ENCODE measurements at places on chromosomes 13 and 19.

- DNase-seq = no peak
These were observed at the start of gene FLT1 for GRCh38 chr13:28494778-28495537. Gene FLT1 (minus strand): TSS chr13:28495128. CDS start chr13:28494843, 285 bp downstream.

GRCh38 chr19:10132905-10133304, 13.2 kb upstream of the EIF3G start:
- DNase-seq = no peak

DNA sequence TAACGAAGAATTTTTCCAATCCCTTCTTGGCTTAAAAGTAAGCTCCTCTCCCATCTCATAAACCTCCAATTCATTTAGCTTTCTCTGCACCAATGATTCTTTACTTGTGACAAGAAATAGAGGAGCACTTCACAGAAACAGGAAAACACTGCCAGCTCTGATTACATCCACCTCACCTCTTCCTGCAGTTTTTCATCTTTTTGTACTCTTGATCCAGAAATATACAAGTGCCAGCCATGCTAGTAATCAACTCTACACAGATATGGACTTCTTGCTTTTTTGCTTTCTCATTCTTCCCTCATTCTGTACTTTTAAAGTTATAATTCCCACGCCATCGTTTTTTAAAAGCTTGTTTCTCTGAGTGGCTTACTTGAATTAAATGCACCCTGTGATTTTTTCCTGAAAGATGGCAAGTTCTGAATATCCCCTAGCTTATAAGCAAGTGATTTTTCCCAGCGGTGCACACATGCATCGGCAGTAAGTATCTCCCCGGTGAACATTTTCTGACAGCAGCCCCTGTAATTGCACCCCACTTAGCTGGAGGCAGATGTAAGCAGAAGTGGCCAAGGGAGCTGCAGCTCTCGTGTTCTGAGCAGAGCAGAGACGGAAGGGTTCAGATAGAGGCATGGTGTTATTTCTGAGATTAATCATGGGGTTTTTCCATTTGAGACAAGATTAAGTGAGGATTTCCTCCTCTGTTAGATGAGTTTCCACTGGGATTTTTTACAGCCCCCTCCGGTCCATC, 340.7 kb downstream of the SLC7A1 start:
- no peak for DNase-seq

GRCh38 chr19:15869873-15870272, 28.0 kb downstream of the CYP4F2 start:
- no peak for DNase-seq

- no peak for DNase-seq
These were observed 7.3 kb downstream of the LYL1 start for GRCh38 chr19:13095393-13095784.

GRCh38 chr13:87274209-87274819, 396.9 kb upstream of the SLITRK5 start:
- no peak for DNase-seq

GRCh38 chr13:97018029-97018819, 23.9 kb upstream of the OXGR1 start:
- no peak for DNase-seq

GRCh38 chr13:23985839-23986238, 88.5 kb upstream of the C1QTNF9B start:
- DNase-seq = no peak

DNA sequence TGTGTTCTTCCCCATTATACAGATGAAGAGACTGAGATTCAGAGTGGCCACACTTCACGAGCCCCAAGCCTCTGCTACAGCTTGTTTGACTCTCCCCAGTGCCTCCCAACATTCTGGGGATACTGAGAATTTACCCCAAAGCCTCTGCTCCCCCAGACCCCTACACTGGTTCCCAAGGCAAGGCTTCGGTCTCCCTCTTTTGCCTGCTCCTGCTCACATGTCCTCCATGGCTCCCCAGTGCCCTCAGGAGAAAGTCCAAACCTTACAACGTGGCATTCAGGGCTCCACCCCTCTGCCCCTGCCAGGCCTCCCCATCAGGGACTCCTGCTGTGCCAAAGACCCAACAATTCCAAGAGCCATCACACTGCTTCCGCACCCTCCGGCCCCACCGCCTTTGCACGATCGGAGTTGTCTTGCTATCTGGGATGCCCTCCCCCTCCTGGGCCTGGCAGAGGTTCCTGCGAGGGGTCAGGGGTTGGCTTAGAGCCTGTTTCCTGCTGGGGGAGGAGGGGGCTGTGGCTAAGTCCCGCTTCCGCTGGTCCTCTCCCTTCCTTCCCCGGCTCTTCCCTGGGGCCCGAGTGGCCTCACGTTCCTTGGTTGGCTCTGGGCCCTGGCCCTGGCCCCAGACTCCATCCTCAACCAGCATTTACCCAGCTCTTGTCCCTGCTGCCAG, 15.4 kb downstream of the GTPBP3 start:
- DNase-seq = no peak

DNA sequence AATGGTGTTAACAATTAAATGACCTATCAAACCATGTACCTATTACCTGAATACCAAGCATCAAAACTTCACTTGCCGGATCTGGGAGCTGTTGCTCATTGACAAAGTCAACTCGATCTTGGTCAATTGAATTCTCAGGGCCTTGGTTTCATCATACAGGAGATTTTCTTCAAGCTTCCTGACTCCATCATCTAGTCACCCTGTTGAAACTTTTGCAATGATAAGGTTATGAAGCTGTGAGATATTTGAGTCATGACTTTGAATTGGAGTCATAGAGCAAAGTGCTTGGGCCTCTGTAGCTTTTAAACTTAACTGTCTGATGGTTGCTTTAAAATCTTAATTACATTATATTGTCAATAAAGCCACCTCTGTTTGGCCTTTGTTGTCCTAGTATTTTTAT, 260.9 kb downstream of the COG6 start:
- DNase-seq = no peak

DNA sequence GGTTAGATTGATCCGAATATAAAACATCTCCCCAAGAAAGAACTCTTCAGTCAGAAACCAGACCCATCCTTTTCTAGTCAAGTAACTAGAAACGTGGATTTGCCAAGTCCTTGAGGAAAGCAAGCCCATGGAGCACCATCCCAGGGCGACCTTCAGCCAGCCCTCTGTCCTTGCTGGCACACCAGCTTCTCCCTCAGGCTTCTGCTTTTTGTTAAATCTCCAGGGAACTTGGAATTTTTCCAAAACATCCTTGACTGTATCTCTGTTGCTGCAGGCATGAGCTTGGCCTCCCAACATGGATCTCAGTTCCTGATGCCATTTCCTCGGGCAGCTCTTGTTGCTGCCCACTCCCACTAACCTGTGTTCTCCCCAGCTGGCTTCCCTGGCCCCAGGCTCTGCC, 27.1 kb upstream of the C1QTNF9 start:
- DNase-seq = no peak

DNA sequence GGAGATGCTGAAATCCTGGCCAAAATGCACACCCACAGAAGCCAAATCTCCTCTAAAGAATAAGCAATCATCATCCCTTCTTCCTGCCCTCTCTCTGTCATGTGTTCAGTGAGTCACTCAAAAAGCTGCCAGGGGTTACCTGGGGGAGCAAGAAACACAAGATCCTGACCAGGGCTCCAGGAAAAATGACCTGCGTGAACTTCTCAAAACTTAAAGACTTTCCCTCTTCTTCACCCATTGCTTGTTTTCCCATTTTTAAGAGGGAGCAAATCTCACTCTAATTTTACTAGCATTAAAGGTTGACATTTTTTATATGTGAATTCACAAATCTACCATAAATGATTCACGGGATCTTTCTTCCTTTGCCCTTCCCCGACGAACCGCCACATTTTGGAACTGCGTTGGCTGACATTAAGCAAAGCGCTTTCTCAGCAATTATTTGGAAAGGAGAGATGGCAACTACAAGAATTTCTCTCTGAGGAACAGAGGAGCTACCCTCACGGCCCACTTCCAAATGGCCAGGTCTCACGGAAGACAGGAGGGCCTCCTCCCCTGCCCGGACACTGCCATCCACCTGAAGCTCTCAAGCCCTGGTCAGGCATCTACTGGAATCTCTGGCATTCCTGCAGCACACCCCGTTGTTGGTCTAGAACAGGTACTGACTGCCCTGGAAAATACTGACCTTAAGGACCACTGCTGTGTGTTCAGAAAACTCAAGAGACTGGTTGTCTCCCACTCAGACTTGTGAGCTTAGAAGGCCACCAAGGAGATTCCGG, 14.2 kb downstream of the TSHZ3 start:
- DNase-seq = no peak

- DNase-seq = no peak
These were observed 795 bp downstream of the JOSD2 start for GRCh38 chr19:50510121-50510670.

DNA sequence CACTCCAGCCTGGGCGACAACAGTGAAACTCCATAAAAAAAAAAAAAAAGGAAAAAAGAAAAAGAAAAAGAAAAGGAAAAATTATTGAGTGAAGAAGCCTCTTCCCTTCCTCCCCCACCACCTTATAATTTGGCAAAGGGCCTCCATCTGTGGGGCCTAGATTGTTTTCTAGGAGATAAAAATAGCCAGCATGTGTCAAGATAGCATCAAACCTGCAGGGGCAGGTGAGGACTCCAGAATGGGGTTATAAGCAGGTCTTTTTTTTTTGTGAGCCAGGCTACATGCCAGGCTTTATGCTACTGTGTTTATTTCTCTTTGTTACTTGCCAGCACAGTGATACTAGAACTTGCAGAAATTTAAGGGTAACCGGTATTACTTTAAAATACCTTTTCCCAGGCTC, 11.7 kb upstream of the TRIM13 start:
- DNase-seq = no peak

DNA sequence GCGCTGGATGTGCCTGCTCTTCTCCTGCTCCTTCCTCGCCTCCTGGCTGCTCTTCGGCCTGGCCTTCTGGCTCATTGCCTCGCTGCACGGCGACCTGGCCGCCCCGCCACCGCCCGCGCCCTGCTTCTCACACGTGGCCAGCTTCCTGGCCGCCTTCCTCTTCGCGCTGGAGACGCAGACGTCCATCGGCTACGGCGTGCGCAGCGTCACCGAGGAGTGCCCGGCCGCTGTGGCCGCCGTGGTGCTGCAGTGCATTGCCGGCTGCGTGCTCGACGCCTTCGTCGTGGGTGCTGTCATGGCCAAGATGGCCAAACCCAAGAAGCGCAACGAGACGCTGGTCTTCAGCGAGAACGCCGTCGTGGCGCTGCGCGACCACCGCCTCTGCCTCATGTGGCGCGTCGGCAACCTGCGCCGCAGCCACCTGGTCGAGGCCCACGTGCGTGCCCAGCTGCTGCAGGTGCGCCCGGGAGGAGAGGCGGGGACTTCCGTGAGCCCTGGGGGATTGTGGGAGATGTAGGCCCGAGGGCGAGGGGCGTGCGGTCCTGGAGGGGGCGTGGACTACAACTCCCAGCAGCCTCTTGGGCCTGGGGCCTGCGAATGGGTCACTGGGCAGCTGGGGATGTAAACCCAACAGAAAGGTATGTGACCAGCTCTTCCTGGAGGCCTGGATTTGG, 6.7 kb downstream of the KCNJ14 start:
- DNase-seq = no peak

DNA sequence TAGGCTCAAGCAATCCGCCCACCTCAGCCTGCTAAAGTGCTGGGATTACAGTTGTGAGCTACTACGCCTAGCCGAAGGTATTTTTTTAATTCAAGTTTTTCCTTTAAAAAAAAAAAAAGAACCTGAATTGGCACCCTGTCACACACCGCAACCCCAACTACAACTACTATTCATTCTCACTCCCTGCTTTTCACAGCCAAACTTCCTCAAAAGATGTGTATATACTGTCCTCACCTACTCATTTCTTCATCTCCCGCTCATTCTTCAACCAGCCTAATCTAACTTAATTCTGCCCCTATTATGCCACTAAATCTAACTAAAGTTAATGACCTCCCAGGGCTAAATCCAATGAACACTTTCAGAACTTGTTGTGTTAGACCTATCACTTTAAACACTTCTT, 12.7 kb upstream of the WBP4 start:
- no peak for DNase-seq

GRCh38 chr13:101423872-101424271, 7.6 kb upstream of the NALCN start:
- no peak for DNase-seq

- DNase-seq = no peak
These were observed 328.4 kb downstream of the TEX29 start for GRCh38 chr13:111648885-111649284.

DNA sequence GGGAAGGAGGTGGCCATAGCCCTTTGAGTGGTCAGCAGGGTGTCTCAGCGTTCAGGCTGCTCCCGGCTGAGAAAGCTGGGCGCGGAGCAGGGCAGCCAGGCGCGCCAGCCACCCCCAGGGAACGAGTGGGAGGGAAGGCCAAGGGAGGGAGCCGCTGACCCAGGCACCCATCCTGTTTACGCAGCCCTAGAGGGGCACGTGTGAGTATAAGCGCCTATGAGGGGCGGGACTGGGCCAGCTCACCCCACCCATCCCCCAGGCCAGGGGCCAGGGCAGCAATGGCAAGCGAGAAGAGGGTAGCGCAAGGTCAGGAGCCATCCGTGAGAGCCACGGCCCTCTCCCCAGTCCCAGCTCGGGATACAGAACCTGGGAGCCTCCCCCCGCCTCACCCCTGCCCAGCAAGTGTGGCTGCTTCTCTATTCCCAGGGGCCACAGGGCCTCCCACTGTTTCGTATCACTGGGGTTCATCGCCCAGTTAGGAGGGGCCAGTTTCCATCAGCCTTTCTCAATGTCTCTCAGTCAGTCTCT, 897 bp upstream of the DMKN start:
- no peak for DNase-seq

- no peak for DNase-seq
These were observed 73.1 kb downstream of the KL start for GRCh38 chr13:33089311-33089710.

DNA sequence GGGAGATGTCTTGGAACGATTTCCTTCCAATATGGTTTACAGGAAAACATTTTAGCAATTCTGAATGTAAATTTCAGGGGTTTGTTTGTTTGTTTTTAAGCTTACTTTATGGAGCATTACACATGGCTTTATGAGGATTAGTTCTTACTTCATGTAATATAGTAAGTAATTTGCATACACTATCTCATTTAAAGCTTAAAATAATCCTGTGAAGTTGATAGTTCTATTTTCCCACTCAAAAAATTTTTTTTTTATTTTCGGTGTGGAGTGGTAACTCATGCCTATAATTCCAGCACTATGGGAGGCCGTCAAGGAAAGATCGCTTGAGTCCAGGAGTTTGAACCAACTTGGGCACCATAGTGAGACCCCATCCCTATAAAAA, 19.0 kb upstream of the KPNA3 start:
- DNase-seq = no peak

DNA sequence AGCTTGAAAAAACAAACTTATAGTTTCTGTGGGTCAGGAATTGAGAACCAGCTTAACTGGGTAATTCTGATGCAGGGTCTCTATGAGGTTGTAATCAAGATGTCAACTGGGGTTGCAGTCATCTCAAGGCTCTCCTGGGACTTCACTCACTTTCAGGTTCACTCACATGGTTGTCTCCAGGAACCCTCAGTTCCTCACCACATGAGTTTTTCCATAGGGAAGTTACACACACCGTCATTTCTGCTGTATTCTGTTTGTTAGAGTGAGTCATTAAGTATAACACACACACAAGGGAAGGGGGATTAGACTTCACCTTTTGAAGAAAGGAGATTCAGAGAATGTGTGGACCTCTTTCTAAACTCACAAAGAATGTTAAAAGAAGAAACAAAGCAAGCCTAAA, 34.9 kb upstream of the MLNR start:
- DNase-seq = no peak

- no peak for DNase-seq
These were observed 322.3 kb downstream of the OXGR1 start for GRCh38 chr13:96672016-96672415.

GRCh38 chr19:44640518-44640917, 3.2 kb upstream of the PVR start:
- no peak for DNase-seq

- no peak for DNase-seq
These were observed 6.6 kb downstream of the ANKRD10 start for GRCh38 chr13:110907951-110908898.

All from effector memory CD4-positive, alpha-beta T cell (primary cell).